Activated T-helper 2 cell treated with anti-CD3 and anti-CD28 coated beads, Interferon-gamma antibody, Interleukin-2, Interleukin-4, amounts not matched to agents 10 μg/mL and 5 μg/mL and 100 μg/mL, durations not matched to agents 14 hours and 24 hours and 36 hours (primary cell): ENCODE measurements at places on chromosomes 5 and 9.

GRCh38 chr5:1509346-1510085, 14.2 kb downstream of the LPCAT1 start:
- no peak for DNase-seq

DNA sequence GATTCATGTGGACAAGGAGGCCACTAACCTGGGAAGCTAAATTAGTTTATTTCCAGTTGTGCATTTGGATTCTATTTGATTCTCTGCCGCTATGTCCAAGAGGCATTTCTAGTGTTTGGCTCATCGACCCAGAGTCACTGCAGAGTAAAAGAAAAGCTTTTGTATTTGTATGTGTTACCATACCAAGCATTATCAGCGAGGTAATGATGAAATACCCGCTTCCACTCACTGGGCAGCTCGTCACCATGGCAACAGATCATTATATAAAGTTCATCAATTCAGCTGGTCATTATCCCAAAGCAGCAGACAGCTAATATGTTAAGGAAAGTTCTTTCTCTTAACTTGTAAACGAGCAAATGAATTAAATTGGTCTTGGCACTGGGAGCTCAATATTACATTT, 380.3 kb downstream of the SEMA5A start:
- DNase-seq = no peak

DNA sequence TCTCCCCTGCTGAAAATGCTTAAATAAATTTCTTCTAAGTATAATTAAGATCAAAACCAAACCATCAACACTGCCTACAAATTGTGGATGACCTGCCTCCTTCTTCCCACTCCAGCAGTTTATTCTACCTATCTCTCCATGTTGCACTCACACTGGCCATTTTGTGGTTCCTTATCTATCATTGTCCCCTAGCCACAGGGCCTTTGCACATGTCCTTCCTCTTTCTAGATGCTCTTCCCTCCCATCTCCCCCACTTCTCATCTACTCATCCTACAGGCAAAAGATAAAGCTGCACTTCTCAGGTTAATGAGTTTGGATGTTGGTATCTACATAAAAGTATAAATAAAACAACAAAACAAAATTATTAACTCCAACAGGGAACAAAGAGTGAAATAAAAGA, 70.6 kb upstream of the CCNG1 start:
- no peak for DNase-seq

DNA sequence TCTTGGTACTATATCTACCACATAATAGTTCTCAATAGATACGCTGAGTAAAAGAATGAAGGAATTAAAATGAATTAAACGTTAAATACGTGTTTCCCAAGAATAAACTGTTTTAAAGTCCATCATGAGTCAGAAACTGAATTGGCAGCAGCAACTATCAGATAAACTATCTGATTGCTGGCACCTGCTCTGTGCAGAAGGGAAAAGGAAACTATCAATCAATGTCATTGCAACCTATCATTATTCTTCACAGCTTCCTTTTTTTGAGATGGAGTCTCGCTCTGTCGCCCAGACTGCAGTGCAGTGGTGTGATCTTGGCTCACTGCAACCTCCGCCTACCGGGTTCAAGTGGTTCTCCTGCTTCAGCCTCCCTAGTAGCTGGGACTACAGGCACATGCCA, 8.8 kb upstream of the WDR36 start:
- no peak for DNase-seq

DNA sequence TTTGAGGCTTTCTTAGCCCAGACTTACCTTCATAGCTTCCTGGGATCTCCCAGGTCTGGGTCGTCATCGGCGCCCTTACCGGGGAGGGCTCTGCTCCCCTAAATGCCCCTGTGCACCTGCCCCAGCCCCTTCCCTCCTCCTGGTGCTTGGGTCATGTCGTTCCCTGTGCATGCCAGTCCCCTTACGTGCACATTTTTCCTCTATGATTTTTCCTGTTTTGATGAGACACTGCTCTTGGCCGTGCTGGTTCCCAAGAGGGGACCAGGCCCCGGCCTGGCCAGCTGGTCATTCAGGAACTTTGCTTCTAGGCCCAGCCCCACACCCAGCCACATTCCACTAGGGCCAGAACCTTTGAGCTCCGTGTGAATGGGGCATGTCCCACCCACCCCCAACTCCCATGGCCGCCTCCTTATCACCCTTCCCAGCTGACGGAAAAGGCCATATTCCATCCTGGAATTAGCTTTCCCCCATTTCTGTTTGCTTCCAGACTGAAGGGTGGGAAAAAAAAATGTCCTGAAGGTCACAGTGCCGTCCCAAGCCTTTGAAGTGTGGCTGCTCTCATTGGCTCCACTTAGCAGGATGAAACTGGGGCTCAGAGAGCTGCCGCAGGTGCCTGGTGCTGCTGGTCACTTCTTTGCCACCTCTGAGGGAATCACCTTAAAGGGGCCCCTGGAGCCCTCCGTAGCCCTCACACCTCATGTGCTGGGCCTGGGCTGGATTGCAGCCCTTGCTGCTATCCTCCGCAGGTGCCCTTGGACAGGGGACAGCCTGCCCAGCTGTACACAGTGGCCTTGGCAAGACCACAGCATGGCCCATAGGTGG, 25.1 kb downstream of the ERGIC1 start:
- DNase-seq = no peak

GRCh38 chr5:59769041-59769360, 124.5 kb downstream of the PDE4D start:
- no peak for DNase-seq
